ENCODE measurements at places on chromosomes 12 and 14.

- DNase-seq: no peak
Observed at GRCh38 chr12:78037707-78038106, 207.0 kb downstream of the NAV3 start.

DNA sequence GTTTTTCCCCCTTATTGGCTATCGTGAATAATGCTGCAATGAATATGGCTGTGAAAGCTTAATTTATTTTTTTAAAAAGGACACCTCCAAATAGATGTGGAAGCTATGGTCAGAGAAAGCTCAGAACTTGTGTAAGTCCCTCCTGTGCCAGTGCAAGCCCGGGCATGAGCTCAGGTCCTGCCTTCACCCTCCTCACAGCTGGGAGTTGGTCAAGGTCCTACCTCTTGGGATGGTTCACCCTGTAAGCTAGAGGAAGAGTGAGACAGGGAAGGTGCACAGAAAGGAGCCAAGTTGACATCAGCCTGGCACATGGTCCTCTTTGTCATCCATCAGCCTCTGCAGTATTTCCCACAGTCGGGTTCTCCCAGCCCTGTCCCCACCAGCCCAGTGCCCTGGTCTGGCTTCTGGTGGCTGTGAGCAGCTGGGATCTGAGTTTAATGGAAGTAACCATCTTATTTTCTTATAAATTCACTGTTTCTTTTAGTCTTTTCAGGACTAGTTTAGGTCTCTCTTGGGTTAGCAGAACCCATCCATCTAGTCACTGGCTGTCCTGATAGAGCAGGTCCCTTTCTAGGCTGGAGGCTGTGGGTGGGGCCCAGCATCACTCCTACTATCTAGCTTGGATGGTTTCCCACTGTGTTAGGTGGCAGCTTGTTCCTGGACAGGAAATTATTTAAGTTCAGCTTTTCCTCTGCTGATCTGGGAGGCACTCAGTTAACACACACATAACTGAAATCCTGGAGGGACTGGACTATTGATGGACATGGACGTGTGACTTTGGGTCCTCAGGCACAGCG is 11.8 kb upstream of the PLEKHG3 start:
- DNase-seq: no peak

- DNase-seq: no peak
Observed at GRCh38 chr14:60235440-60235839, 13.6 kb upstream of the PPM1A start.

- no peak for DNase-seq
Observed at GRCh38 chr12:56071648-56072047, 8.3 kb upstream of the ERBB3 start.

DNA sequence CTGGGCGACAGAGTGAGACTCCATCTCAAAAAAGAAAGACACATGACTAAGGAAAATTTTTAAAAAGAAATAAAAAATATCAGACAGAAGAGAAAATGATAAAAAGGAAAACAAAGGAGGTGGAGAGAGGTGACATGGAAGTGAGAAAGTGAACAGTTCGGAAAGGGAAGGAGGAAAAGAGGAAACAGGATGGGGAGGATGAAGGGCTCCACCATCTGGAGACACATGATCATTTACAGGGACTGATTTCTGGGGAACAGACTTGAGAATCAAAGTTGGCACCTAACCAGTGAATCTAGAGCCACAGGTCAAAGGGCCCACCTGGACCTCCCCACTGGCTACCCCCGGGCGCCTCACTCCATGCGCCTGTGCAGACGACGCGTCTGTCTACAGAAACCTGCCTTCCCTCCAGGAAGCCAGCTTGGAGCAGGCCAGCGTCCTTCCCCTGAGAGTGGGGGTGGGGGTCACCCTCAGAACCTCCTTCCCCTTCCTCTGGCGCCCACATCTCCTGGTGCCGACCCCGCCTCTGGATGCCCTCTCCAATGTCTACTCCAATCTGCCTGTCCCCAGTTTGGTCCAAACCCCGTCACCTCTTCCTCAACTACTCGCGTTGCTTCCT is 60.5 kb downstream of the AMN start:
- no peak for DNase-seq

DNA sequence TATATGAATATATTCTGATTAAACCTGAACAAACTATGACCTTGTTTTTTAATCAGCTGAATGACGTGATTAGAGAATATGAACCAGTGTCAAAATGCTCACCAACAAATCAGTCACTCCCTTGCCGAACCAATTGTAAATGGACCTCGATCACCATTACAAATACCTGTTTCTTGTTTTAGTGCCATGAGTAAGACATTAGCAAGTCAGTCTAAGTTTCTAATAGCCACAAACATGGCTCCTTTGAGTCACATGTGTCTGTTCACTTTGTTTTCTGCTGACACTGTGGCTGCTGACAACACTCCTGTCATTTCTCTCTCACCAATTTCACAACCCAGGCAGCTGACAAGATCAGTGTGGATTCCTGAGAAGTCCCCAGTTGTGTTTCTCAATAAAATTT is 286.2 kb upstream of the MDGA2 start:
- no peak for DNase-seq

GRCh38 chr14:93317875-93318807 is 14.7 kb downstream of the BTBD7 start:
- no peak for DNase-seq

DNA sequence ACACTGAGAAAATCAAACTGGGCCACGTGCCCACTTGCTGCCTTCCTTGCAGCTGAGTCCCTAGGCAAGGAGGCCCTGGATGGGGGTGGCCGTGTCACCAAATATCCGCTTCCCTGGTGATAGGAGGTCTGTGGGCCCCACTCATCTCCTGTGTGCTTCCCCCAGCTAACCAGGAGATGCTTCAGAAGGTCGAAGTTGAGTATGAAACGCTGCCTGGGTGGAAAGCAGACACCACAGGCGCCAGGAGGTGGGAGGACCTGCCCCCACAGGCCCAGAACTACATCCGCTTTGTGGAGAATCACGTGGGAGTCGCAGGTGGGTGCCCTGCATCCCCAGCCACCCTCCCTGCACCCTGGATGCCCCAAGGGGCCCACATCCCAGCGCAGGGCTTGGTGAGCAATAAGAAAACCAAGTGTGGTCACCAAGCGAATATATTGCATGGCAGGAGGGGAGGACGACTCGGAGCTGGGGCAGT is 6.8 kb upstream of the SIVA1 start:
- no peak for DNase-seq

- no peak for DNase-seq
Observed at GRCh38 chr14:52089218-52089617, 20.4 kb upstream of the NID2 start.

GRCh38 chr14:92553438-92553837 is 39.9 kb downstream of the RIN3 start:
- DNase-seq: no peak

GRCh38 chr12:124015494-124016461 is 42.8 kb downstream of the ZNF664 start:
- DNase-seq: no peak

- no peak for DNase-seq
Observed at GRCh38 chr12:57893431-57894353, 47.2 kb upstream of the CTDSP2 start.

DNA sequence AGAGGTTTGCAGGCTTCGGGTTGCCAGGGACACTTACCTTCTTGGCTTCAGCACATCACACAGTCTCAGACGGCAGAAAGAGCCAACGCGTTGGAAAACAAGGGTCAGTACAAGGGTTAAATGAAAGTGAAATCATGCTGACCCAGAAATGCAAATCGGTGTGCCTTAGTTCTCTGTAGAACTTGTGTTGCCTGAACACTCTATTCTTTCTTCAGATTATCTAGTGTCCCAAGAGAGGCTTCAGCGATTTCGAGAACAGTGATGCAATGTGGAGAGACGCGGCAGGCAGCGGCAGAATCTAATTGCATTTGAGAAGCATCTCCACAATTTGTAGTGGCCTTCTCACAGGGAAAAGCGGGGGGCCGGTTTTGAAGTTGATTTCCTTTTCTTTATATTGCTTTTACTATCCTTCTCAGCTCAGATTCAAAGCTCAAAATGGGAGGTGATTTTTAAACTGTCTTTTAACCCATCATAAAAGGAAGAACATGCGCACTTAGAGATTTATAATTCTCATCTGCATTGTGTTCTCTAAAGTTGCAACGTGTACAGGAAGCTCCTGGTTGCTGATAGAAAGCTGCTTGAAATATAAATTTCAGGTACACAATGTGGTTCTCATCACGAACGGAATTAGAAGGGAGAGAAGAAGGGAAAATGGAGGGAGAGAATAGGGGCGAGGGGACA is 67.8 kb upstream of the EGLN3 start:
- DNase-seq: no peak

DNA sequence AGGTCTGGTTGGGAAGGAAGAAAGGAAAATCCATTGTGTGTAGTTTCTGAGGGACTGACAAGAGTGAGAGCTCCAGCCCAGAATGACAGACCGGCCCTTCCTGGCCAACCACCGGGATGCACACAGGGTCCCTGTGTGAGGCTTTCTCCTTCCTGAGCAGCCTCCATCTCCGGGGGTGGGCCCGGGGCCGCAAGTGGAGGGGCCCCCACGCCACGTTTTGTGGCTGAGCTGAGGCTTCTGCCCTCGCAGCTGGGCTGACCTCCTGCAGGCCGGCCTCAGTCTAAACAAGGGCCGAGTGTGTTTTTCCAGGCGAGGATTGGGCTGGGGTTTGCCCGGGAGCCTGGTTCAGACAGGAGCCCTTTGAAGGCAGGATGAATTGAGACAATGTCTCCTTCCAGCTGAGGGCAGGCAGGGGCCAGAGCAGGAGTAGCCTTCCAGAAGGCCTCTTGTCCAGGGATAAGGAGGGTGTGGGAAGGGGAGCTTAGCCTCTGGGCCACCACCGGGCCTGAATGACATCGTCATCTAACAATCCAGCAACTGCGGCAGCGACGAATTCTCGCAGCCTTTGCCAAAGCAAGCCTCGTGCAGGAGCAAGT is 96.5 kb upstream of the NCOR2 start:
- DNase-seq: no peak

DNA sequence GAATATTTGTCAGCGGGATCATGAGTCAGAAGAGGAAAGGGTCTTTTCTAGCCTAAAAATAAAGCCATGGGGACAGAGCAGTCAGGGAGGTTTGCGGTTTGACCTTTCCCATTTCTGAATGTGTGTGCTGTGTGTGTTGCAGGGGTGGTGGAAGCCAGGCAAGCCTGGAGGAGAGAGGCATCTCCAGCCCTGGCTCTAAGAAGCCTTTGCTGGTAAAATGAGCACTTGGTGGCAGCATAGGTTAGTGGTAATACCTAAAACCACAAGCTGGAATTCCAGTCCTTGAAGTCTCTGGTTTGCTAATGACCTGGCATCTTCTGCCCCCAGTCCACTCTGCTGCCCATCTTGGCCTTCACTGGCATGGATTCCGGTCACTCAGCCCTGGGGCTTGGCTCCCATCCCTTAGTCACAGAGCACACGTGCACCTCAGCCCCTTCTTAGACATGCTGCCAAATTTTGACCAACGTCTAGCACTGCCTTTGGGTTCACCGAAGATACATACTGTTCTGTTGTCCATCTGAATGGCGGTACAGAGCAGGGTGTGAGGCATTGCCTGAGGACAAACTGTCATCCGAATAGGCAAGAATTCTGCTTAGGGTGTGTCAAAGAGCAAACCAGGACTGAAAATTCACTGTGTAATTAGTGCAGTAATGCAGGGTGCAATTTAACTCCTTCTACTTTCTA is 52.7 kb downstream of the KCNA5 start:
- no peak for DNase-seq

DNA sequence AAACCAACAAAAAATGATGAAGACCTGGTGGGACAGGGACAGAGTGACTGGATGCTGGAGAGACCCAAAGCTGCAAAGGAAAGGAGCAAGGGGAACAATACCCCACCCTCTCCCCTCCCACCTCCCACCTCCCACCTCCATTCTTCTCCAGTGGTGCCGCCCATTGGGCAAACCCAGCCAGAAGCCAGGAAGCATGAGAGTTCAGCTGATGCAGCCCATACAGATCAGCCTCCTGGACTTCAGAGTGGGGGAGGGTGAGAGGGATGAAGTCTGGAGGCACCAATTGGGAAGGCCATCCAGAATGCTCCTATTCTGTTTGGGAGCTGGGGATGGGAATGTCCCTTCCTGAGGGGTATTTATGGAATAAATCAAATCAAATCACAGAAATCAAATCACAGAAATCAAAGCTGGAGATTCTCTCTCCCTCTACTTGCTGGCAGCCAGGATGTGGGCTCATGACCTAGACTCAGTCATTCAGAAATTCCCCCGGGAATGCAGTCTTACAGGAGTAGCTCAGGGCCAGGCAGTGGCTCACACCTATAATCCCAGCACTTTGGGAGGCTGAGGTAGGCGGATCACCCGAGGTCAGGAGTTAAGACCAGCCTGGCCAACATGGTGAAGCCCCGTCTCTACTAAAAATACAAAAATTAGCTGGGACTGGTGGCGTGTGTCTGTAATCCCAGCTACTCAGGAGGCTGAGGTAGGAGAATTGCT is 31.1 kb downstream of the IRF2BPL start:
- DNase-seq: no peak
